ENCODE measurements at places on chromosomes 6 and 20.

DNA sequence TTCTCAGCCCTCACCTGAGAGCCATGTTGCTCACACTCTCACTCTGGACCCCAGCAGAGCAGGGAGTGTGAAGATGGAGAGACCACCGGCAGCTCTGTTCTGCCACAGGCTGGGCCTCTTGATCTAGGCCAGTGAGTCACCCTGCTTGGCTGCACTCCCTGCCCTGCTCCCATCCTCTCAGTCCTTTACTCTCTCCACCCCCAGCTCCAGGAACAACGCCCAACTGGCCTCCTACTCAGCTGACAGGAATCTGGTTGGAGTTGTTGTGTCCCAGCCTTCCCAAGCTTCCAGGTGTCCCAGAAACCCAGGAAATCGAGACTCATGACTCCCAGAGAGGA, at the start of gene PSORS1C1:
Gene PSORS1C1 (plus strand): TSS at position 260 of the 338 bp plus-strand sequence. CDS start 14,833 bp downstream, outside the sequence.
- peak; percentile 42 for DNase-seq

- no peak for DNase-seq
Observed at GRCh38 chr6:36126121-36126520, 4.2 kb upstream of the MAPK13 start.

GRCh38 chr20:57498425-57499400, 26.2 kb downstream of the CTCFL start:
- peak; percentile 47 for DNase-seq

DNA sequence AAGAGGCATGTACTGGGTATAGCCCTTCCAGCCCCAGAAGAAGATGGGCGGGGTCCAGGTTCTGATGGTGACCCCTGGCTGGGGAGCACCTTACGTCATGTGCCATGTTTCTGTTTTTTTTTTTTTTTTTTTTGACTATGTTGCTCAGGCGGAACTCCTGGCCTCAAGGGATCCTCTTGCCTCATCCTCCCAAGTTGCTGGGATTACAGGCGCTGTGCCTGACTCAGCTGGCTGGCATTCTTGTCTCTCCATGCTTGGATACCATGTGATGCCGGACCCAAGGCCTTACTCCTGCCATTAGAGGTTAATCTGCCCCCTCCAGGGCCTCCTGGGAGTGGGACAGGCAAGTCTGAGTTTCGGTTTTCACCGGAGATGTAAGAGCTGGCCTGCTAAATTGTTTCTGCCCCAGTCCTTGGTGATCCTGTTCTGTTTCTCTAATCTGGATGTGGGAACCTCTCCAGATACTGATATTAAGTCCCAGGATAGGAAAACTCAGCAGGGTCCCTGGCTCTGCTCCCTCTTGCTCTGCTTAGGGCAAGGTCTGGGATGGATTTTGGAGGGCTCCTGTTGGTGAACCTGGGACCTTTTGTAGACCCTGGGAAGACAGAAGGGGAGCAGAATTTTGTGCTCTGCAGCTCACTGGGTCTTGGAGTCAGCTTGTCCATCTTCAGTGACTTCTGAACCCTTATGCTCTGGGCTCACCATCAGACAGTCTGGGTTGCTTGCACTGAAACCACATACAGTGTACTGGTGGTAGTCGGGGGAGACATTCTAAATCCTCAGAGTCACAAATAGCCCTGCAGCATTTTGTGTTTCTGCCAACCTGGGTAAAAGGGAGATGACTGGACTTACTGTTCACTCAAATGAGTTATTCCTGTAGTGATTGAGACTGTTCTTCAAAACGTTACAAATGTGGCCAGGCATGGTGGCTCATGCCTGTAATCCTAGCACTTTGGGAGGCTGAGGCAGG, 45.1 kb downstream of the PTK7 start:
- DNase-seq, result no peak

DNA sequence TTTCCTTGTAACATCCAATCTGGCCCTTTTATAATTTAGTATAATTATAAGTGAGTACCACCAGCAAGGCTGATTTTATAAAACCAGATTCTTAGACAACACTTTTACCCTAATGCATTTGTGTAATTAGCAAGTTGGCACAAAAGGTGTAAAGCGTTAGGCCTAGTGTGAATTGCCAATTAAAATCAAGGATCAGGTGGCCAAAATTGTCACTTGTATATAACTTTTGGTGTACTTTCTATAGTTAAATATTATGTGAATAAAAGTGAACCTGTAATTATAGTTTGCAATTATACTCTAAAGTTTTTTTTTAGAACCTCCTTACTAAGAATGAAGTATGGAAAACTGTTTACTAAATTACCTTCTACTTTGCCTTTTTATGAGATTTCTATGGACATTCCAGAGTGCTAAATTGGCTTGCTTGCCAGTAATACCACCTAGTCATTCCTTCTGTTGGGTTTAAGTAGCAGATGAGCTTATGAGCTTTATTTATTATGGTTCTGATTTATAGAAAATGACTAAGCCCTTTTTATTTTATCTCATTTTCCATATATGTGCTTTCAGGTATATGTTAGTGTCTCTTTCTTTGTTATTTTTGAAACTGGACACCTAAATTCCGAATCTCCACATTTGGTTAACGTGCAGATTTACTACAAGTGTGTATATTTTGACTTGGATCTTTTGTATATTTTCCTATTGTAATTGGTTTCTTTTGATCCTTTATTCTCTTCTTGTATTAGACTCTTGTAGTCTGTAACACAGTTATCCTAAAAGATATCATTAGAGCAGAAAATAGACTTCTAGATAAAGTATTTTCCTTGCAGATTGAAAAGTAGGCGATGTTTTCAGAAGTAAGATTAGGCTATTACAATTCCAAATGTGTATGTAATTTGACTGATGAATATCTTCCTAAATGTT, 3.9 kb downstream of the STXBP5 start:
- no peak for DNase-seq

DNA sequence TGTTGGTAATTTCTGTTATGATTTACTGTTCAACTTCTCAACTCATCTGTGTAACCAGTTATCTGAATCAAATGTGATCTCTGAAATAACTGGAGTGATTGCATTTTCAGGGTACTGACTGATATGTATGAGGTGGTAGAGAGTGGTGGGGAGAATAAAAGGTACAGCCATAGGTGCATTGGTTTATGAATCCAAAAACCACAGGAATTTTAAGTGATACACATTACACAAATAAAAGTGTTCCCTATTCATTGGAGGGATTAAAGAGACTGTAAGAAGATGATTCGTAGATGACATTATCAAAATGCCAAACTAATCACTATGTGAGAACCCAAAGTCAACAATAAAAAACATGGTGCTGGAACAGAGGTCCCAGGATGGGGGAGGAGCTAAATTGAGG, 158.7 kb upstream of the RSPO3 start:
- no peak for DNase-seq

DNA sequence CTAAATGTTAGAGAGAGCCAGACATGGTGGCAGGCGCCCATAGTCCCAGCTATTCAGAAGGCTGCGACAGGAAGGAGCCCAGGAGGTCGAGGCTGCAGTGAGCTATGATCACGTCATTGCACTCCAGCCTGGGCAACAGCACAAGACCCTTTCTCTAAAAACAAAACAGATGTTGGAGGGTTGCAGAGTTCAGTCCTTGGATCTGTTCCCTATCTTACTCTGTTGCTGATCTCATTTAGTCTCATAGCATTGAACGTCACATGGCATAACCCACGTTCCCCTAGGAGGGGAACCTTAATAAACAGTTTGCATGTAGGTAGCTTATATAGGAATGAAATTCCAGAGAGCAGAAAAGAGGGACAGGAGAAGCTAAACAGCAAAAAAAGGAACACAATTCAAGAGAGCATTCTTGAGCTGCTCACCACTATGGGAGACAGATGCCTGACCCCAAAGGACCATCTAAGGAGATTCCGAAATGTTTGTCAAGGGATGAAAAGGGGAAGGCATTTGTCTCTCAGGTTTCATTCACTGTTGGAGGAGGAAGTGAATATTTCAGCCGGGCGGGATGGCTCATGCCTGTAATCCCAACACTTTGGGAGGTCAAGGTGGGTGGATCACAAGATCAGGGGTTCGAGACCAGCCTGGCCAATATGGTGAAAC, 54.6 kb upstream of the PIM1 start:
- no peak for DNase-seq

GRCh38 chr6:25136854-25137253, 142.3 kb upstream of the CARMIL1 start:
- DNase-seq, result no peak

DNA sequence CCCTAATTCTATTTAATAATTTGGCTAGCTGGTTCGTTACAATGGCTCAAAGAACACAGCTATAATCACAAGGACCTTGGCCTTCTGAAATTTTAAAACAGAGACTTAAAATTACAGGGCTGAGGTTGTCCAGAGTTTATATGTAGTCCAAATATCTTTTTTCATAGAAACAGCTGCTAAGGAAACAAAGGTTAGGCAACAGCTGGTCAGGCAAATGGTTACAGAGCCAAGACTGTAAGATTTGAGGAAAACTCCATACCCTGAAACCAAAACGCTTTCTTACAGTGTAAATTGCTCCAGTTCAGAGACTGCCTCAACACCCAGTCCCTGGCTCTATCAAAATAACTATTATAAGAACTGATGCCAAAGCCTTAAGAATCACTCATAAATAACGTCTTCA, 9.7 kb upstream of the ARHGAP18 start:
- DNase-seq, result no peak

- no peak for DNase-seq
Observed at GRCh38 chr6:170155464-170156196, 135.2 kb downstream of the DLL1 start.

Data from kidney capillary endothelial cell (primary cell).